Stimulated activated CD4-positive, alpha-beta T cell treated with anti-CD3 and anti-CD28 coated beads, Interleukin-15, amount 100 ng/mL, for 1 hour (primary cell): ENCODE measurements at places on chromosomes 12 and 14.
A peak's percentile ranks its signal among the peaks of the same experiment; 100 is the strongest.

GRCh38 chr14:25215607-25216006, 165.7 kb upstream of the STXBP6 start:
- no peak for DNase-seq

GRCh38 chr12:6869049-6870021, 2.0 kb downstream of the TPI1 start:
- peak; percentile 76 for DNase-seq

DNA sequence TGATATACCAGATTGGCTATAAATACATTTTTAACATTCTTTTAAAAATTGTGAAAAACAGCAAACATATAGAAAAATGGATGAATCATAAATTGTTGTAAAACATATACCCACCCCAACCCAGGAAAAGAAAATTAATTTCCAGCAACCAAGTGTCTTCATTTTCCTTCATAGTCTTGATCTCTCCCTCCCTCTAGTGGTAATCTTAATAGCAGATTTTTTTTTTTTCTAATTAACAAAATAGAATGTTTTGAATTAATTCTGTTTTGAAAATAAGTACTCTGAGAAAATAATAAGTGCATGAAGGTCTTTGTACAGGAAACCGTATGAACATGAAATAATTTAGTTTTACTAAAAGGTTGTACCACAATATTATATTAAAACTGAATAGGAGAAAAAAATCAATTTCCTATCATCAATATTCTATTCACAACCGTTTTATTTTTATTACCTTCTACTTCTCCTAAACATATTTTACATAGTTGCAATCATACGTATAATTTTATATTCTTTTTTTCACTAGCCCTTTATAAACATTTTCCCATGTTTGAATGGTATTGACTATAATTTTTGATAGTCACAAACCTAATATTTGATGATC, 7.0 kb downstream of the ETNK1 start:
- no peak for DNase-seq

GRCh38 chr12:18782827-18783226, 44.9 kb downstream of the CAPZA3 start:
- no peak for DNase-seq

DNA sequence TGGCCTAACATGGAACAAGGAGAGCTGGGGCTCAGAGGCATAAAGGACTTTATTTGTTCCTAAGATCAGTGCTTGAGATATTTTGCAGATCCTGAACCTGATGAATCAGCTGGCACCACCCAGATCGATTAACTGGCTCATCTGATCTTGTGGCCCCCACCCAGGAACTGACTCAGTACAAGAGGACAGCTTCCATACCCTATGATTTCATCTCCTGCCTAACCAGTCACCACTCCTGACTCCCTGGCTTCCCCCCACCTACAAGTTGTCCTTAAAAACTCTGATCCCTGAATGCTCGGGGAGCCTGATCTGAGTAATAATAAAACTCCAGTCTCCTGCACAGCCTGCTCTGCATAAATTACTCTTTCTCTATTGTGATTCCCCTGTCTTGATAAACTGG, 5.1 kb downstream of the C12orf56 start:
- no peak for DNase-seq

DNA sequence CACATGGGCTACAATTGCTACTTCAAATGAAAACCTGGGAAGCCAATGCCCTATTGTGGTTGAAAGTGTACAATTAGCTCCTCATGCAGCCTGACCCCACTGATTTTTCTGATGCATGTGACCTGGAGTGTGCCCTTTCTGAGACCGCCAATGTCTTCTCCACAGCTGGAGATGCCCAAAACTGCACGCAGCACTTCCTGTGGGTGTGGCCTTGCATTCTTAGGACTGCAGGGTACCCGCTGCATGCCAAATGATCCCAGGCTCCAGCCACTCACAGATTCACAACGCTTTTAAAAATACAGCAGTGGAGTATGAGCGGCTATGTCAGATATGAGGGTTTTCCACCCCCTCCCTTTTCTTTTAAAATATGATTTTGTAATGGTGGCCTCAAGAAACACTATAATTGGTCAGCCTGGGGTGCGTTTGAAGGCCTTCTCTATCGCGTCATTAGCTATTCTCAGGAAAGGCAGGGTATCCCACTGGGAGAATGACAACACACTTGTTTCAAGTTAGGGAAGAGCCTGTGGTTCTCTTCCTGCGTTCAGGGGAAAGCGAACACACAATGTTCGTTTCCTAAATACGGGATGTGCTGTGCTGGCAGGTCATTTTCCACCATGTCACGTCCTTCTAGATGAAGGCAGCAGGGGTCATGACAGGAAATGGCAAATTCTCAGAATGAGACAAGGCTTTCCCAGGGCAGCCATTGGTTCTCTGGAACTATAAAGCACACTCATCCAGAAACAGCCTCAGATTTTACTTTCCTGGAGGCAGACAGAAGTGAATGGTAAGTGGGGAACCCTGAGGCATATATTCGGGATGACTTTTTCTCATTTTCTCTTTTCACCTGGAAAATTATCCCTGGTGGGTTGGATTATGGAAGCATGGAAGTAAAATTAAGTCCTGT, at the start of gene APOLD1:
APOLD1 (plus strand) TSS at position 749 of the 904 bp plus-strand sequence; CDS start at position 782, 33 bp downstream.
- DNase-seq, result no peak

DNA sequence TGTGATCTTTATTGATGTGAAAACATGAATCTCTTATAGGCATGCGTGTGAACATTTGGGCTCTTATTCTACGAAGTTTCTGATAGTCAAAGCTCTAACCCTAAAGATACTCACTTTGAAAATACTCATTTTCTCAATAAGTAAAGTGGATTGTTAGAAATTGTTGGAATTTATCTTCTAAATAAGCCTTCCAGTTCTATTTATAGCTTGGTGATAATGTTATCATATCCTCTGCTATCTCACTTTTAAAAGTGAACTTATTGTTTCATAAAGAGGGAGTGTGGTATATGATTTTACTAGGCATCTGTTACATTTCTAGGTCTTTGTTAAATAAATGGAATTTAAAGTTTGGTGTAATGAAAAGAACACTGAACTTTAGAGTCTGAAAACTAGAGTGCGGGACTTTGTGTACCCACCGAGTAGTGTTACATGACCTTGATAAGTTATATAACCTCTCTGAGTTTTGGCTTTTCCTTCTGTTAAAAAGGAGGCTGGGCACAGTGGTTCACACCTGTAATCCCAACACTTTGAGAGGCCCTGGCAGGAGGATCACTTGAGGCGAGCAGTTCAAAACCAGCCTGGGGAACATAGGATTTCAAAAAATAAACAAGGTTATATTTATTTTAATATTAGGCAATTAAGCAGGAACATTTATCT, 13.6 kb downstream of the USP15 start:
- no peak for DNase-seq

GRCh38 chr12:18422871-18423270, 161.6 kb downstream of the PIK3C2G start:
- DNase-seq, result no peak

DNA sequence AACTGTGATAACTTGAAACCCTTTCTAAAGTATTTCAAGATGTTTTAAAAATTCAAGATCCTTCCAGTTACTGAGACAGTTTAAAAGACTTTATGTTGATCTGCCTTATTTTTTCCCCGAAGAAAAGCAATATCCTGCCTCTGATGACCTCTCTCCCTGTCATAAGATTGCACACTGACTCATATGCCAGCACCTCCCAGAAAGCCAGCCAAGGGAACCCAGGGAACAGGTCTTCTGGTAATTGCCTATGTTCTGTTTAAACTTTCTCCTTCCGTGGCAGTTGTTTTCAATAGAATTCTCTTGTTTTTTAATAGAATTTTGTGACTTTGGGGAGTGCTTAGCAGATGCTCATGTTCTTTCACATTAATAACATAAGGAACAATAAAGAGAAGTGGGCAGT, 300.2 kb upstream of the PRKD1 start:
- no peak for DNase-seq

GRCh38 chr14:75440733-75441477, 13.1 kb downstream of the JDP2 start:
- DNase-seq, result no peak
